ENCODE measurements at places on chromosomes 2 and 18.

- DNase-seq: no peak
Measured at GRCh38 chr2:15145046-15145817, 415.9 kb downstream of the NBAS start.

DNA sequence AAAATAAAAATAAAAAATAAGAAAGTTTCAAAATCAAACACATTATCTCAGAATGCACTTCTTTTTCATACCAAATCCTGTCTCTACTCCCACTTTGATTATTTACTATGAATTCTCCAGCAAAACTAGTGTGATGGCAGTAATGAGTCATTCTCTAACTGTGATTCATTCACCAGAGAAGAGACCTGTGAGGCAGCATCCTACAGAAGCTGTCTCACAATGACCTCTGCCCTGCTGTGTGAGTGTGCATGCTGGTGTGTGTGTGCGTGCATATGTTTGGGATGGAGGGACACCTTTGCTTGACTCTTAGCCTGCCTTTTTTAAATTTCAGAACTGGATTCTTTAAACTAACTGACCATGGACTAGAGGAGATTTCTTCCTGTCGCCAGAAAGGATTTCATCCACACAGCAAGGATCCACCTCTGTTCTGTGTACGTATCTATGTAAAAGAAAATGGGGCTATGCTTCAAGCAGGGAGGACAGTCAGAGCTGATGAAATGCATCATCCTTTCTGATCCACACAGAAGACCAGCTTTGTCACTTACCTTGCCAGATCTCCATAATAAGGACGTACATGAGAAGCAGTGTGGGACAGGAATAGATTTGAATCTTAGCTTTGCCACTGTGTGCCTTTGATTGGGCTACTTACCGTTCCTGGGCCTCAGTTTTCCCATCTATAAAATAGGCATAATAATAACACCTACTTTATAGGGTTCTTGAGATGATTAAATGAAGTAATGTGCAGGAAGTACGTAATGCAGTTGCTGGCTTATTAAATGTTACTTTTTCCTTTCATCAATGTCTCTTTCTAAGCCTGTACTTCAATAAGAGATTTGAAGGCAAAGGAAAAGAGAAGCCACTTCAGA is 31.2 kb downstream of the STAMBP start:
- no peak for DNase-seq

DNA sequence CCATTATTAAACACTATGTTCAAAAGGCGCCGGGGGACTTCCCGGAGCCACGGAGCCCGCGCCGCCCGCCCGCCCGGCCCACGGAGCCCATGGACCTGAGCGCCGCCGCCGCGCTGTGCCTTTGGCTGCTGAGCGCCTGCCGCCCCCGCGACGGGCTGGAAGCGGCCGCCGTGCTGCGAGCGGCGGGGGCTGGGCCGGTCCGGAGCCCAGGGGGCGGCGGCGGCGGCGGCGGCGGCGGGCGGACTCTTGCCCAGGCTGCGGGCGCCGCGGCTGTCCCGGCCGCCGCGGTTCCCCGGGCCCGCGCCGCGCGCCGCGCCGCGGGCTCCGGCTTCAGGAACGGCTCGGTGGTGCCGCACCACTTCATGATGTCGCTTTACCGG is 197 bp downstream of the GDF7 start:
- DNase-seq: no peak

DNA sequence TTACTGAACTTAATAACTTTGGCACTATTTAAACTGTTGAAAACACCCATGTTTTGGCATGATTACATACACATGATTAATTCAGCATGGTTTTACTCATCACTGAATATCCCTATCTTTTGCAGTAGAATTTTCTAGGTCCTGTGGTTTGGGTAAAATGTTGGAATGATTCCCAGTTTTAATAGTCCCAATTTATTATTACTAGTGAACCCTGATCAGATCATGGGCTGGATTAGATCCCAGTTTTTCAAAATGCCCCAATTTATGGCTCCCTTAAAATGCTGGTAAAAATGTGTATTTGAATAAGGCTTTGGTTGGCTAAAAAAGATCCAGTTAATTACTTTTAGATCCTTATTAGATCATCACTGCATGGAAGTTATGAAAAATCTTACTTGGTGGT is 273.6 kb upstream of the NRP2 start:
- DNase-seq: no peak

GRCh38 chr2:134791616-134792015 is 46.8 kb upstream of the ACMSD start:
- DNase-seq: no peak

- DNase-seq: no peak
Measured at GRCh38 chr2:102544182-102544581, 71.2 kb downstream of the SLC9A4 start.

DNA sequence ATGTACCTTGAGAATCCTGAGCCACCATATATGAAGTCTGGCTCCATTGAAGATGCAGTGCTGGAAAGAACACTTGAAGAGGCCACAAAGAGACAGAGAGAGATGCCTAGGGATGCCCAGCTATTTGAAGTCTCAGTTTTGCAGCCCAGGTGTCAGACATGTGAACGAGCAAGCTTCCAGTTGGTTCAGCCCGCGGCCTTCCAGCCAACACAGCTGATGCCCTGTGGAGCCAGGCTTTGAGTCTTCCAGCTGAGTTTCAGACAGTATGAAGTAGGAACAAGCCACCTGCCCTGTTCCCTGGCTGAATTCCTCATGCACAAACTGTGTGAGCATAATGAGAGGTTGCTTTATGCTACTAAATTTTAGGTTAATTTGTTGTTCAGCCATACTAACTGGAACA is 108.8 kb downstream of the SPHKAP start:
- no peak for DNase-seq

GRCh38 chr2:59732871-59733566 is 820.4 kb downstream of the BCL11A start:
- DNase-seq: no peak

DNA sequence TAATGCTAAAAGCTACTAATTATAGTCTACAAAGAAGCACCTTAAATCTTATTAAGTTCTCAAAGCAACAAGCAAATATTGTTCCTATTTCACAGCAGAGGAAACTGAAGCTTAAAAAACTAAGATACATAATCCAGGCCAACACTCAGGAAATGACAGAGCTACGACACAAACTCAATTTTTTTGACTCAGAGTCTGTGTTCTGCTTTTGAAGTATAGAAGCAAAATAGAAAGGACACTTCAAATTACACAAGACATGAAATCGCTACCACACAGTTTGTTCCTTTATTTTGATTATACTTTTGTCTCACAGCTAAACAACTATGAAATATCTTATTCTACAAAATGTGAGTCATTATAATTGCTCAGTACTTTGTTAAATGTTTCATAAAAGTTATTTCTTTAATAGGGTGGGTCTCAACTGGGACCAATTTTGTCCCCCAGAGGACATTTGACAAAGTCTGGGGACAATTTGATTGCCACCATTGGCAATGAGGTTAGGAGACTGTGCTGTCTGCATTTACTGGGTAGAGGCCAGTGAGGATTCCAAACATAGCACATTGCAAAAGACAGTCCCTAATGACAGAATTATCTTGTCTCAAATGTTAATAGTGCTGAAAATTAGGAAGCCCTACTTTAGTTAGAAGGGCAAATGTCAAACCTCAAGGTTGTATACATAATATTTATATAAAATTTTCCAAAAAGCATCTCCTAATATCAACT is 101.5 kb upstream of the GRB14 start:
- DNase-seq: no peak

- DNase-seq: no peak
Measured at GRCh38 chr2:180291552-180292421, 284.7 kb upstream of the CWC22 start.

DNA sequence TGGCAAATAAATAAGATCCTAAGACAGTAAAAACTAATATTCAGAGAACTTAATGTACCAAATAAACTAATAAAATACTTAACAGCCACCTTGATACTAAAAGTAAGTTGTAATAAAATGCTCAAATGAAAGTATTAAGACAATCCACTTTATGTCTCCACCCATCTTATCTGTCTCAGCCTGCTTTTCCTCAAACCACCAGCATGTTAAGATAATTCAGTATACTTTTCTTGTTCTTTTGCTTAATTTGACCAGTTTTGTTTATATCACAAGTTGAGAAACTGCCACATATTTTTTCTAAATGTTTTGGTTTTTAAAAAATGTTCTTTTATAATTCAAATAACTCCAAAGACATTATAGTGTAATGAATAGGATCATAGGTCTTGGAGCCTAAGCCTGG is 142.0 kb downstream of the MBD5 start:
- no peak for DNase-seq

DNA sequence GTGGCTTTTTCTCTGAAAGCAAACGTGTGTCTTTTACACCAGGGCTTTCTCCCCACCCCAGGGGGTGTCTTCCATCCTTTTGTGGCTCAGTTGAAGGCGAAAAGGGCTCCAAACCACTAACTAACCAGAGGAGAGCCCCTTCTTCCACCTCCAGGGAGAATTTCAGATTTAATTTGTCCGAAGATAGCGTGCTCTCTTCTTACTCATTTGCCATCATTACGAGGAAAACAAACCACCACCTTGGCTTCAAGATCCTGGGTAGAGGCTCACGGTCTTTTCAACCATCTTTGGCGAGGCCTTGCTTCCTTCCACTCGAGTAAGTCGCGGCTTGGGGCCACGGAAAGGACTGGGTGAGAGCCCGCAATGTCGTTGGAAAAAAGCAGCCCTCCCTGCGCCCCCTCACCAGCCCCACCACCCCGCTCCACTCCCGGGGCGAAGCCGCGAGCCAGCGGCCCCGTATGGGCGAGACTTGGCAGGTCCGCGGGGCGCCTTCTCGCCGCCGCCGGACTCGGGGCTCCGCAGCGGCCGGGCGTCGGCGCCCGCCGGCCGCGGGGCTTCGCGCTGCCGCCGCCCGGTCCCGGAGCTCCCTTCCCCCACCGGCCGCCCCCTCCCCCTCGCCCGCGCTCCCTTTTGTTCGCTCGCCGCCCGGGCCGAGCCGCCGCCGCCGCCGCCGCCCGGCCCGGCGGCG is 1.7 kb upstream of the ZNF532 start:
- DNase-seq: no peak

- DNase-seq: no peak
Measured at GRCh38 chr18:21391074-21391673, 149.1 kb downstream of the GREB1L start.

DNA sequence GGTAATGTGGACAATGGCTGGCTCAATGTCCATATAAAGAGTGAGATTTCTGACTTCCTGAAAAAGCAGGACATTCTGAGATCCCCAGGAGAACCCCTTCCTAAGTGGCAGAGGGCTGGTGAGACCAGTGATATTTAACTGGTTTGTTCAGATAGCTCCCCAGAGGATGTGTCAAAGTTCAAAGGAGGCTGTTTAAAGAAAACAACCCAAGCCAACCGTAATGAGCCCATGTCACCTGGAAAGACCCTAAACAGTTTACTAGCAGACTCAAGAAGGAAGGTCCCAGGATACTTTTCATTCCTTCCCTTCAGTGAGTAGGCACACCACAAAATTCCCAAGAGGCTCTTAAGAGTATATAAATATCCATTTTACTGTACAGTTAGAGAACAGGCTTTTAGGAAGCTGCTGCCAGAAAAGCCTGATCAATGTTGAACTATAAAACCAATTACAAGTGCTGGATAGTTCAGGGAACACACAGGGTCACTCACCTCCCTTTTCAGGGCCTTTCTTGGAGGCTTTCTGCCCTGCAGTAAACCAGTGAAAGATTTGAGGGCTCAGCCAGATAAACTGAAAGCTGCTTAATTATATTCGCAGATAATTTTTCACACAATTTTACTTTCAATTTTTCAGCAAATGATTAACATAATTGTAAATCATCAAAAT is 293.5 kb downstream of the ASXL3 start:
- DNase-seq: no peak

- no peak for DNase-seq
Measured at GRCh38 chr2:46701152-46701551, 214.5 kb downstream of the MCFD2 start.

- DNase-seq: no peak
Measured at GRCh38 chr18:57910817-57911216, 107.7 kb upstream of the ATP8B1 start.

DNA sequence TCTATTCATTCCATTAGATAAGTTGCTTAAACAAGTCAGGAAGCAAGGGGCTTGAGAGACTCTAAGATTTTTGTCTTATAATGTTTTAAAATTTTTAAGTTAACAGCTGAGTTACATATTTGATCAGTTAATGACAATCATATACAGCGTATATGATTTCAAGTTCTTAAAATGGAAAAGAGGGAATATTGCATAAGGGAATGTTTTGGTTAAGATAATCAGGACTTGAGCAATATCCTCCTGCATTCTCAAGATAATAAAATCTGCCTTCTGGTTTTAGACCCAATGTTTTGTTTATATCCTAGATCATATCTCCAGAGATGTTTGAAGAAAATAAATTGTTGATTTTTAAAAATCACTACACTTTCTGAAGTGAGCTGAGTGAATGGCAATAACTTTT is 13.4 kb upstream of the DYNC1I2 start:
- DNase-seq: no peak

GRCh38 chr2:239245872-239246721 is 154.7 kb downstream of the HDAC4 start:
- no peak for DNase-seq

- DNase-seq: no peak
Measured at GRCh38 chr2:134307334-134307733, 53.5 kb downstream of the MGAT5 start.

GRCh38 chr2:161369311-161369710 is 46.8 kb upstream of the TBR1 start:
- no peak for DNase-seq

DNA sequence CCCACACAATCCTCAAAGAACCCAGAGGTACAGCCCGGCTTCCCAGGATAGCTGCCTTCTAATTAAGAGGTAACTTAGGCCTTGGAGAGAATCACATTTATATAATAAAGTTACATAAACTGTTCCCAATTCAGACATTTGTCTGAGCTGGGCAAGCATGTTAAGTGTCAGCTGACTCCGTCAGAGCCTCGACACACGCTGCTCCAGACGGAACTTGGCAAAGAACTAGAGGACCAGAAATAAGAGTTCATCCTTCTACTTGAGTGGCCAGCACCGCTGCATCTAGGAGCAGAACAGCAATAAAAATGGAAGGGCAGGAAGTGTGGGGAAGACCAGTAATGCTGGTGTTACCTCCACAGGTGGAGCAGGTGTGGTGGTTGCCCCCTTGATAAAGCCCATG is 80.5 kb downstream of the MYO5B start:
- no peak for DNase-seq

GRCh38 chr2:121095257-121096080 is 189.5 kb downstream of the TFCP2L1 start:
- no peak for DNase-seq

- no peak for DNase-seq
Measured at GRCh38 chr2:3201281-3201680, 176.3 kb downstream of the EIPR1 start.

DNA sequence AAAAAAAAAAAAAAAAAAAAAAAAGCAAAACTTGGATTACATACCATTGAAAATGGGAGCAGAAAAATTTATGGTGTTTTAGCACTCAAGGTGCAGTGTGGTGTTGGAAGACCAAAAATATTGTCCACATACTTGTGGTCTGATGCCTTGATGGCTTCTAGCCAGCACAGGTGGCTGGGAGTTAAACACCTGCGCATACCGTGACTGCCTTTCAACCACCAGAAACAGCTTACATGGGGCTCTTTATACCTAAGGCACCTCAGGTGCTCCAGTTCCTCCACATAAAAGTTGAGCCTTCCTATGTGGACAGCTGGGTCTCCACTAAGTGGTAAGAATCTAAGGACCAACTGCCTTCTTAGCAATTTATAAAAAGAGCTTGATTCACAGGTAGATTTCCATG is 802.6 kb upstream of the CELF4 start:
- no peak for DNase-seq

Data from activated CD8-positive, alpha-beta memory T cell treated with anti-CD3 and anti-CD28 coated beads for 1 hour (primary cell).